ENCODE measurements at places on chromosomes 12 and 14. TPM values are rescaled to one million over a fixed set of nuclear protein-coding genes. Genes with fewer than 3 reads are reported as not detected.

Gene NYNRIN
- 1.7 TPM for total RNA-seq

Gene RD3L
- not detected for total RNA-seq

Gene TAMALIN
- total RNA-seq = 32.0 TPM

Gene GLIPR1L2
- 0.36 TPM for total RNA-seq

Gene CLECL1
- not detected for total RNA-seq

Gene FITM1
- 0.15 TPM for total RNA-seq

Gene OR4E2
- total RNA-seq = not detected

Gene PRR4
- 3.1 TPM for total RNA-seq

Gene NOXRED1
- total RNA-seq = 0.31 TPM

Gene B3GNT4
- total RNA-seq = 1.7 TPM

Gene PPP4R3A
- 49.6 TPM for total RNA-seq

Gene SERPINA9
- total RNA-seq = not detected

Gene ATXN3
- total RNA-seq = 15.3 TPM

Gene BTG1
- total RNA-seq = 13.8 TPM

Gene LUM
- total RNA-seq = 2.2 TPM

Gene LRFN5
- total RNA-seq = 0.69 TPM

Gene CEBPE
- not detected for total RNA-seq

Gene LALBA
- total RNA-seq = not detected

Gene DHH
- total RNA-seq = 0.33 TPM

Gene OVCH1
- total RNA-seq = under 0.01 TPM

Gene CCDC196
- total RNA-seq = not detected

Gene MIPOL1
- 9.6 TPM for total RNA-seq

Gene ESR2
- total RNA-seq = 47.7 TPM

Gene TMPRSS12
- total RNA-seq = not detected

Gene RBP5
- not detected for total RNA-seq

Gene PHC1
- 16.5 TPM for total RNA-seq

Gene KERA
- total RNA-seq = not detected

Gene KRT78
- total RNA-seq = not detected

Gene LRP1
- 70.2 TPM for total RNA-seq

Gene FOXN4
- total RNA-seq = not detected

Gene ZC2HC1C
- 0.62 TPM for total RNA-seq

Gene SERPINA3
- 0.93 TPM for total RNA-seq

Gene GPR135
- total RNA-seq = 3.6 TPM

Gene DPF3
- 1.0 TPM for total RNA-seq

Gene TCL1B
- not detected for total RNA-seq

Gene TSPAN19
- total RNA-seq = 0.33 TPM

Gene PAN2
- 16.3 TPM for total RNA-seq

Gene SAMD15
- 3.6 TPM for total RNA-seq

Gene TAS2R9
- total RNA-seq = 0.46 TPM

Gene DDX47
- 96.6 TPM for total RNA-seq

Gene ENDOU
- not detected for total RNA-seq

Gene VDR
- total RNA-seq = 4.4 TPM

Gene ART4
- not detected for total RNA-seq

Gene TMBIM4
- 138 TPM for total RNA-seq

Gene P2RX2
- total RNA-seq = not detected

Gene EAPP
- total RNA-seq = 39.3 TPM

Gene KRT76
- not detected for total RNA-seq

Gene GPD1
- not detected for total RNA-seq

Gene ABCD4
- 30.9 TPM for total RNA-seq

Gene CCDC85C
- 7.2 TPM for total RNA-seq

Gene ACSM4
- total RNA-seq = not detected

Gene FAM181A
- total RNA-seq = not detected

Gene CLEC1A
- total RNA-seq = not detected

Measured in melanocyte of skin (primary cell).